ENCODE measurements at places on chromosomes 6 and 20. TPM values are rescaled to one million over a fixed set of nuclear protein-coding genes. Genes with fewer than 3 reads are reported as not detected.

Gene TRDN
- total RNA-seq: 1.9 TPM

Gene CYP24A1
- total RNA-seq: not detected

Gene SPATS1
- not detected for total RNA-seq

Gene LKAAEAR1
- 10.2 TPM for total RNA-seq

Gene PRR18
- 0.27 TPM for total RNA-seq

Gene TREM2
- total RNA-seq: 6.8 TPM

Gene KCNB1
- total RNA-seq: 16.1 TPM

Gene CPXM1
- 35.5 TPM for total RNA-seq

Gene OR2B6
- not detected for total RNA-seq

Gene BMP6
- total RNA-seq: 10.2 TPM

Gene DCDC2
- total RNA-seq: 0.34 TPM

Gene UST
- total RNA-seq: 6.6 TPM

Gene CLPSL1
- not detected for total RNA-seq

Gene POLR1C
- 24.4 TPM for total RNA-seq

Gene MOG
- not detected for total RNA-seq

Gene ELOVL2
- 17.9 TPM for total RNA-seq

Gene CLDN20
- not detected for total RNA-seq

Gene KCNK15
- total RNA-seq: 1.5 TPM

Gene RSPO3
- 1.9 TPM for total RNA-seq

Gene SOX18
- 12.8 TPM for total RNA-seq

Gene TULP1
- not detected for total RNA-seq

Gene PXT1
- total RNA-seq: not detected

Gene TMEM200A
- total RNA-seq: 5.1 TPM

Gene ID4
- total RNA-seq: 63.6 TPM

Gene MYLK4
- total RNA-seq: 0.46 TPM

Gene BTNL2
- not detected for total RNA-seq

Gene PTGIS
- total RNA-seq: 12.9 TPM

Gene SYCP2
- 4.8 TPM for total RNA-seq

Gene HTR1E
- total RNA-seq: not detected

Gene HIVEP1
- total RNA-seq: 35.2 TPM

Gene SSTR4
- not detected for total RNA-seq

Gene C6orf58
- not detected for total RNA-seq

Gene PLCB4
- total RNA-seq: 9.1 TPM

Gene ACSS1
- total RNA-seq: 170 TPM

Gene SPATA25
- 2.0 TPM for total RNA-seq

Gene OPRL1
- total RNA-seq: 2.9 TPM

Gene MRAP2
- 10.6 TPM for total RNA-seq

Gene MLN
- total RNA-seq: not detected

Gene ULBP2
- 0.32 TPM for total RNA-seq

Gene GPR31
- not detected for total RNA-seq

Gene SNPH
- 12.3 TPM for total RNA-seq

Gene FAXC
- 14.7 TPM for total RNA-seq

Gene RBM12
- total RNA-seq: 31.8 TPM

Gene RIPPLY2
- not detected for total RNA-seq
